ENCODE measurements at places on chromosomes 5 and 9.
A peak's percentile ranks its signal among the peaks of the same experiment; 100 is the strongest.

DNA sequence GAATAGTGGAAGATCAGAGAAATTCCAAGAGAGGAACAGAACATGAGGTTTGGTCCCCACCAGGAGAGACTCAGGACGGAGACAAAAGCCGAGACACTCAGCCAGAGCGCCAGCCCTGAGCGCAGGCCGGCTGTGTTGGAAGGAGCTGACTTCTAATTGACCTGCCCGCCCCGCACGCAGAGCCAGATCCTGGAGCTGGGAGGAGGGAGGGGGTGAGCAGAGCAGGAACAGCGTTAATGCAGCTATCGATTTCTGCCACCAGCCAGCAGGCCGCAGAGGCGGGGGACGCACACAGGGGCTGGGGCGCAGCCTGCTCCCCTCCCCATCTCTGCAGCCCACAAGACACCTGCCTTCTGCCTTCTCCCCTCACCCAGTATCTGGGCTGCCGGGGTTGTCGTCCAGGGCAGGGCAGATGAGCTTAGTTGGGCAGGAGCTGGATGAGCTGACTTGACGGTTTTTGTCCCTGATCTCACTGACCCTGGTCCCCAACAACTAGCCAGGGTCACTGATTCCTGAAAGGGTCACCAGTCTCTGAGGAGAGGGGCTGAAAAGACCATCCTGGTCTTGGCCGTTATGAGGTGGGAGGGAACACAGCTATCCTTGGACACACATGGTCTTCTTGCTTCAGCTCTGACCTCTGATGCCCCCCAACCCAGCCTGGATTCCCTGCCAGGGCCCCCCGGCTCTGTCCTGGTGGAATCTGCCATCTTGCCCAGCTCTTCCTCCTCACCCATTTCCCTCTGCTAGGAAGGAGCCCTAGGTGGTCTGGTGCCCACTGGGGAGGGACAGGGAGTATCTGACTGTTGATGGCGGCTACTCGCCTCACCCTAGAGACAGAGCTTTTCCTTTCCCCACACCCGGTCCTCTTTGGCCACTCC, 29.8 kb downstream of the CXXC5 start:
- DNase-seq, result no peak

DNA sequence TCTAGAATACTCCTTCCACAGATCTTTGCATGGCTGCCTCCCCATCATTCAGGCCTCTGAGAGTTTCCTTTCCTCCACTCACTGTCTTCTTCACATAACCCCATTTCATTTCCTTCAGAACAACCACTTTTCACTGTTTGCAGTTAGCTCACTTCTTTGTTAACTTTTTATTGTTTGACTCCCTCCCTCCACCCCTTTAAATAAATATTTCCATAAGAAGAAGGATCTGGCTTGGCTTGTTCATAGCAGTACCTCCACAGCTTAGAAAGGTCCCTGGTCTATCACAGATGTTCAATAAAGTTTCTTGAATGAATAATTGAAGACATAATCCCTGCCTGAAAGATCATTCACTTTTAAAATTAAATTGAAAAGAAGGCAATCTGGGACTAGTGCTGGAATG, 661.6 kb downstream of the ACTL7B start:
- no peak for DNase-seq

- peak; percentile 26 for DNase-seq
These were observed 99.5 kb upstream of the FBXL17 start for GRCh38 chr5:108481355-108481931.

DNA sequence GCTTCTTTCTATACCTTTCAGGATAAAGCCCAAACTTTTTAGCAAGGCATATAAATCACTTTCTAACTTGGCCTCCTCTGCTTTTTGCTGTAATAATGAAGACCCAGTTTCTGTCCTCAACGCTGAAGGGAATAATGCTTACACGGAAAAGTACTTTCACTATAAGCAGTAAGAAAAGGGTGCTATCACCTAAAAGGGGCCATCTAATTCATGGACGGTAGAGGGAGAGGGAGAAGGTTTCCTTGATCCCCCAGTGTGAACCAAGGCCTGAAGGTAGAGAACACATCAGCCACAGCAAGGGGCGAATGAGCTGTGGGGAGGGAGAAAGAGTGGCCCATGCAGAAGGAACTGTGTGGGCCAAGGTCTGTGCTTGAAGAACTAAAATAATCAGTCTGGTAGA, 417.7 kb upstream of the CLINT1 start:
- no peak for DNase-seq

GRCh38 chr5:55997742-55998351, 3.1 kb upstream of the IL6ST start:
- DNase-seq, result no peak
